ENCODE measurements at places on chromosomes 5 and 9.

DNA sequence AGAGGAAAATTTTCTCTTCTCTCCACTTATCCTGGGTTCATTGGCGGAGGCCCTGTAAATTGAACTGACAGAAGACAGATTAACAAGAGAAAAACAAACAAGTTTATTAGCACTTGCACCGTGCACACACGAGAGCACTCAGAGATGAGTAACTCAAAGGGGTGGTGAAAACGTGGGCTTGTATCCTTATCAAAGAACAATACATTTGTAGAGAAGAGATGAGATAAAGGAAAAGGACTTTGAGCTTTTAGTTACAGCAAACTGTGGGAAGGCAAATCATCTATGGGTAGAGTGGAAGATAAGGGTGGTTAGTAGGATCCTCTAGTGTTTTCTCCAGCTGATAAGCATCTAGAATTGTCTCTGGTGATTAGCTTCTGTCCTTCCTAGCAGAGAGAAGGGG is 44.4 kb upstream of the ROR2 start:
- DNase-seq = no peak

GRCh38 chr5:132480042-132480441 is 10.5 kb downstream of the IRF1 start:
- no peak for DNase-seq

GRCh38 chr9:111450124-111450523 is 34.1 kb downstream of the ECPAS start:
- no peak for DNase-seq

DNA sequence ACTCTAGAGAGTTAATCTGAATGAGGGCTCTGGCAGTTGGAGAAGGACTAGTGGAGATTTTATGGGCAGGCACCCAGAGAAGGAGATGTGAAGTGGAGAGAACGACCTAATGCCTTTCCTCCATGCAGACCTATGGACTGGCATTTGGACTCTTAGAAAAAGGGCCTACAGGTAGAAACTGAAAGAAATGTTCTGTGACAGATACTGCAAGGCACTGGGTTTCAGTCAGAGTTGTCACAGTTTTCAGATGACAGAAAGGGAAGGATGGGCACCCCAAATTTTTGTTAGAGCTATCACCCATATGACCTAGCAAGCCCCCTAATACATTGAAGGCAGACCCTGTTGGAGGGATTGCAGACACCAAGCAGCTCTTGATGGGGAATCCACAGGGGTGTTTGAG is 406.8 kb downstream of the CCDC171 start:
- no peak for DNase-seq

- DNase-seq = no peak
Observed at GRCh38 chr5:3342271-3343100, 253.1 kb upstream of the IRX1 start.
